ENCODE measurements at places on chromosomes 13 and 19.

- DNase-seq = no peak
Measured at GRCh38 chr19:42277821-42278451, 8.9 kb downstream of the CIC start.

DNA sequence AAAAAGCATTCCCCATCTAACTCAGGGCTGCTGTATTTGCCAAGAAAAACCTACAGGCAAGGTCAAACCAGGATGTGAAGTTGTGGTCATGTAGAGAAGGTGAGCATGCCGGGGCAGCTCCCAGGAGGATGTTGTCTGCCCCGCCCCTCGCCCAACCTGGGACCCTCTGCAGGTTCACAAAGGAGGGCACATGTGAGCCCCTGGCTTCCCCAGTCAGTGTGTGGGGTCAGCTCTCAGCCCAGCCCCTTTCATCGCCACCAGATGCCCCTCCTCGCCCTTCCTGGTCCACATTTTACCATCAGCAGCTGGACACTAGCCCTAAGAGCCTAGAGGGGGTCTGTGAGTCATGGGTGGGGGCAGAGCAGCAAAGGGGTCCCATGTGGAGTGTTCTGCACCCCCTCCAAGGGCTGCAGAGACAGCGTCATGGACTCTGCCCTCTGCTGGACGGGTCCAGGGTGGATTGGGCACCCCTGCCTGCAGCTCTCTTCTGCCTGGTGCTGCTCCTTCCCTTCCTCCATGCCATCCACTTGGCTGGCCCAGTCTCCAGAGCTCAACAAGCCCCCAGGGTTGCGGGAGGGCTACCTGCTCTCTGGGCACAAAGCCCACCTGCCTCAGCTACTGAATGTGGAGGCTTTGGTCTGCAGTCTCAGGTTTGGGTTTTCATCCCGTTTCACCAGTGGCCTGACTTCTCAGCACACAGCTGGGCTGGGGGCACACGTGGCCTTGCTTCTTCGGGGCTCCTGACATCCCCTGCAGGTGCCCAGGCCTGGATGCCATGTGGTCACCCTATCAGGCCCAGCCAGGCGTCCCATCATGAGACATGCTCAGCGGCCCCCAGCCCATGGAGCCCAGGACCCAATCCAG is 3.7 kb downstream of the PLEKHF1 start:
- DNase-seq = no peak

- no peak for DNase-seq
Measured at GRCh38 chr19:2207008-2207407, 29.1 kb downstream of the PLEKHJ1 start.

- DNase-seq = no peak
Measured at GRCh38 chr13:21031594-21032275, 29.7 kb downstream of the LATS2 start.

- no peak for DNase-seq
Measured at GRCh38 chr19:41939861-41940730, 11.8 kb upstream of the ERFL start.

GRCh38 chr19:13398780-13399726 is 107.2 kb downstream of the CACNA1A start:
- peak; percentile 26 for DNase-seq

DNA sequence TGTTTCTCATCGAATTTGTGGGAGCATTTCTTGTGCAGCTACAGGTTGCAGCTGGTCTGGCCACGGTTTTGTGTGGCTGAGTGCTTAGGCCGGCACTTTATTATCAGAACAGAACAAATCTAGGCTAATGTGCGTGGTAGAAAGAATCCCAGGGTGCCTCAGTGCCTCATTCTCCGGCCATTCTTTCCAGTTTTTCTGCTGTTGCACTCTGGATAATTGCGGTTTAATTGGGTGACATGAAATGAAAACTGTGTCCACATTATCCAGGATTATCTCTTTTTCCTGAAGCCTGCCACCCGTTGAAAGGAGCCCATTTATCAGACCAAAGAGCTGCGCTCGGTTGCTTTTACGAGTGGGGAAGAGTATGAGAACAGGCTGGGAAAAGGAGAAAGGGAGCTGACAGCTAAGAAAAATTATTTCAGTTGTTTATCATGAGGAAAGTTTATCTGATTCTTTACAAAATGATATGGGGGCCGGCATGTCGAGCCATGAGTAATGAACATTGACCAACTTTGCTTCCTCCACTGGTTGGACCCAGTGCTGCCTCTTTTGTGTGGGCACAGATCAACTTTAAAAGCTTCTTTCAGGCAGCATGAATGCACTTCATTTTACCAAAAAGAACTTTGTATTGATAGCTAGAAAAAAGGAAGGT is 117.0 kb upstream of the SOX21 start:
- DNase-seq = no peak

GRCh38 chr19:49613374-49613773 is 22.4 kb downstream of the PRR12 start:
- no peak for DNase-seq

DNA sequence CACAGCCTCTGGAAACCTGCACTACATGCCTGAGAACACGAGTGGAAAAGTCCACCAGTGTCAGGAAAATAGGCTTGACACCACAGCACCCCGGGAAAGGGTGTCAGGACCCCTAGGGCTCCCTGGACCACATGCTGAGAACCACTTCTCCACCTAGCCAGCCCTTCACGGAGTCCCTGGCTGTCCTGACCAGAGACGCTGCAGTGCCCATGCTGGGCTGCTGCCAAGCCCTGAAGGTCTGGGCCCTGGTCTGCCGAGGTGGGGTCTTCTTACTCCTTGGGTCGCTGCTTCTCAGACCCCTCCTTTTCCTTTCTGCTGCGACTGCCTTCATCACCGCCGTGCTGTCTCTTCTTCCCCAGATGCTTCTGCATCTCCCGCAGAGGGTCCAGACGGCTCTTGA is 3.0 kb downstream of the LENG1 start:
- no peak for DNase-seq

- no peak for DNase-seq
Measured at GRCh38 chr13:85698256-85698655, 101.0 kb downstream of the SLITRK6 start.

DNA sequence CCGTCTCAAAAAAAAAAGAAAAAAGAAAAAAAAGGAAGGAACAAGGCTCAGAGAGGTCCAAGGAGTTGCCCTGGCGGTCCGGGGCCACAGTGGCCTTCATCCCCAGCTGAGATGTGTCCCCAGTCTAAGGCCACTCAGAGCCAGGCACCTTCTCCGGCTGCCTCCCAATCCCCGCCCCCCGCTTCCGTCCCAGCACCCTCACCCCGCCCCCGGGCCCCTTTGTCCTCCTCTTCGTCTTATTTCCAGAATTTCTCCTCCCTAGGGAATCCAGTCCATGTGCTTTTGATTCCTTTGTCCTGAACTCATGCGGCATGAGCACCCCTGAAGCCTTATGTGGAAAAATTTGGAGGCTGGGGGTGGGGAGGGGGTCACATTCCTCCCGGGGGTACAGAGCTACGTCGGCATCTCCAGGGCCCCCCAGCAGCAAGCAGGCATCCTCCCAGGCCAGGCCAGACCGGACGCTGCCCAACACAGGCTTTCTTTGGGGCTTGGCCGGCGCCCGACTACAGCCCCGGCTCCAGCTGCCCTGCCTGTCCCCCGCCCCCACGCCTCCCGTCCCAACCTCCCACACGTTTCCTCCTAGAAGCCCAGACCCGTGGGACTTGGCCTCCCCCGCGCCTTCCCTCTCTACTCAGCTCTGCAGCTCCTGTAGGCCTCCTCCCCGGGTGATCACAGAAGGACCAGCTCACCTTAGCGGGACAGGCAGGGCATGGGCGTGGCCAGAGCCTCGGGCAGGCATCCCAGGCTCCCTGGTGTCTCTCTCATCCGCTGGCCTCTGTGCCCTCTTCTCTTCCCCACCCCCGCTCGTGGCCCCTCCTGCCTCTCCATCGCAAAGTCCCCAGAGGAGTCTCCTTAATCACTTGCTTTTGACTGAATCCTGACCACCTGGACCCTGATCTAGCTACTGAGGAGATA is 17.8 kb upstream of the ADGRE5 start:
- DNase-seq = peak; percentile 63

DNA sequence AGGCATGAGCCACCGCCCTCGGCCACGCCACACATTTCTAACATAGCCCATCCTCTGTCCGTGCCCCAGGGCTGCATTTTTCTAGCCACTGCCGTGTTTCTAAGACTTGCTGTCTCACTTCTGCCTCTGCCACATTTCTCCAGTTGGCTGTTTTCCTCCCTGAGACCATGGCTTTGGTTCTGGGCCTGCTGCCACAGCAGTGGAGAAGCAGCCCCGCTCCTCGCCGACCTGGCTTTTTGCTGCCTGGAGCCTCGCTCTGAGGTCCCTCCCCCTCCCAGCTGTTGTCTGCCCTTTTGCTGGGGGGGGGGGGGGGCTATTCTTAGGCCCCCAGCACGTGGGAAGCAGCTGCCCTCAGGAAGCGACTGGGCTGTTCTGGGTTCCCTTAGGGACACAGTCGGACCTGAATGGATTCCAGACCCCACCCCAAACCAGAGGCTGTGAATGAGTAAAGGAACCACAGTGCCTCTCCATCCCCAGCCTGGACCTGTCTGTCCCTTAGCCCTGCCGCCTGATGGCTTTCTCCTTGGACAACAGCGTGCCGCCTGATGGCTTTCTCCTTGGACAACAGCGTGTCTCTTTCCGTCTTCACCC is 3.3 kb downstream of the GYS1 start:
- no peak for DNase-seq

GRCh38 chr13:105177265-105177900 is 1358.1 kb downstream of the EFNB2 start:
- DNase-seq = no peak

DNA sequence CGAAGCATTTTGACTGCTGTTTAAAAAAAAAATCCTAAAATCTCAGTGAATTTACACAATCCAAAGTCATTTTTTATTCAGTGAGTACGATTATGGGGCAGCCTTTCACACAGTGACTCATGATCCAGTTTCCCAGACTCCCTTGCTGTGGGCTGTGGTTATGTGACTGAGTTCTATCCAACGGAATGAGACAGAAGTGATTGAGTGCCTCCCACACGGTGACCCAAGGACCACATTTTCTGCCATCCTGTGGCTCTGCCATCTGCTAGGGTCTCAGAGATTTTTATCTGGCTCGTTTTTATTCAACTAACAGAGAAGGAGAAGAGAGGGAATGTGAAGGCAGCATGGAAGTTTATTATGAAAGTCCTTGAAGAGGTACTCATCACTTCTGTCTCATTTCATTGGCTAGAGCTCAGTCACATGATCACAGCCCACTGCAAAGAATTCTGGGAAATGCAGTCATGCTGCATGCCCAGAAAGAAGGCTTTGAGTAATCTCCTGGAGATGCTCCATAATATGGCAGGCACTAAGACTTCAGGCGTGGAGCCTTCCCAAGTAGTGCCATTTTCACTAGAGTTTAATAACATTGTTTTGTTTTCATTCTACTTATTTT is 999.4 kb downstream of the UQCRFS1 start:
- no peak for DNase-seq

DNA sequence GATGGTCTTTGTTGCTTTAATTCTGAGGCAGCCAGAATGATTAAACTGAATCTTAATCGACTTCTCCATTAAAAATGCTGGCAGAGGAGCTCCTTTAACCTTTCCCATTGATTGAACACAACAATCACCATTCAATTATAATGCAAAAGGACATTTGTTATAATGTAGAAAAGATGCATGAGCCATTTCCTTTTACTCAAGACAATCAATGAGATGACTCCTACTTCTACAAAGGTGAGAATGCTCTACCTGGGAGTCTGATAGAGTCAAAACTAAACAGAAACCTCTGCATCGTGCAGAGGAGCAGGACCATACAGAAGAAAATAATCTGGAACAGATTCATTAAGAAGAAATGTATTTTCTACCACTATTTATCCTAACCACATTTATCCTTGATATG is 253.6 kb upstream of the DACH1 start:
- no peak for DNase-seq

DNA sequence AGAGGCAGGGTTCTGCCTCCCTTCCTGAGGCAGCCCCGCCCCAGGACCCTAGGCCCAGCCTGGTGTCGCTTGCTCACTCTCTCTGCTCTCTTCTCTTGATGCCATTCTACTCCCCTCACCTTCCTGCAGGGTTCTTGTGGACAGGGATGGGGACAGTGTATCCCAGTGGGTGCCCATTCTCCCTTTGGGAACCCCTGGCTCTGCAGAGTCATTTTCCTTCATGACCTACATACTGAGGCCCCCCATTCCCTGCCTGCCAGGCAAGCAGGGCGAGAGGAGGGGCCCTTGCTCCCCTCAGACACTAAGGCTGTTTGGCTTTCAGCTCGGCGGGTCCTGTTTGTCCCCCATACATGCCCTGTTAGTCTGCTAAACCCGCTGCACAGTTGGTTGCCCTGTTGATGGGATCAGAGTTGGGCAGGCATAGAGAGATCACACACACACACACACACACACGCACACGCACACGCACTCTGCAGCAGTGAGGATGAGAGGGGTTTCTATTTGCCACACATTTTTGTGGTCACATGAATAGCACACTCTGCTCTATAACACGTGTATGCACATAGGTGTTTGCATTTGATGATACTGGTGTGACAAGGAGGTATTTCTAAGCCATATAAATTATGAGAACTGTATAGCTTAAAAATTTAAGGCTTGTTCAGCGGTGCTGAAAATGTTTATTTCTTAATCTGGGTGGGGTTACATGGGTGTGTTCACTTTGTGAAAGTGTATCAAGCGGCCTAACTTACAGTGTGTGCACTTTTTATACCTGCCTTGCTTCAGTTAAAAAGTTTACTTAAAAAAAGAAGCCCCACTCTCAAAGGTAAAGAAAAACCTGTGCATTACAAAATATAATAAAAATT is 20.3 kb downstream of the NFIX start:
- DNase-seq = no peak

DNA sequence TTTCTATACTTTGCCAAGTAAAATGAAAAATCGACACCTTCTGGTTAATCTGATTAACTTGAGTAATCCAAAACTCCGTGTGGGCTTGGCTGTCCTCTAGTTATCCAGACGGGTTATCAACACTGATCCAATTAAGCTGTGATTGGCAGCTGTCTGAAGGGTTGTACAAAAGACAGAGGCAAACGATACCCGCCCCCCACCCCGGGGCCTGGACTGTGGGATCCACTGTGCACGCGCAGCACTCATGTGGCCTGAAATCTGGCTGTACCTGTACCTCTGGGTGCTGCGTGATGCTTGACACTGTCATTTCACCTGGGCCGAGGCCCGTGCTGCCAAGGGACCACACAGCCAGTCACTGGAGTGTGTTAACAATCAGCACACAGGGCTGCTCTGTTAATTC is 53.5 kb downstream of the COL4A2 start:
- DNase-seq = no peak

GRCh38 chr13:99065235-99066015 is 87.6 kb upstream of the DOCK9 start:
- no peak for DNase-seq

Data from kidney capillary endothelial cell (primary cell).